Suppressor macrophage (primary cell): ENCODE measurements at places on chromosomes 5 and 9.
A peak's percentile ranks its signal among the peaks of the same experiment; 100 is the strongest.

DNA sequence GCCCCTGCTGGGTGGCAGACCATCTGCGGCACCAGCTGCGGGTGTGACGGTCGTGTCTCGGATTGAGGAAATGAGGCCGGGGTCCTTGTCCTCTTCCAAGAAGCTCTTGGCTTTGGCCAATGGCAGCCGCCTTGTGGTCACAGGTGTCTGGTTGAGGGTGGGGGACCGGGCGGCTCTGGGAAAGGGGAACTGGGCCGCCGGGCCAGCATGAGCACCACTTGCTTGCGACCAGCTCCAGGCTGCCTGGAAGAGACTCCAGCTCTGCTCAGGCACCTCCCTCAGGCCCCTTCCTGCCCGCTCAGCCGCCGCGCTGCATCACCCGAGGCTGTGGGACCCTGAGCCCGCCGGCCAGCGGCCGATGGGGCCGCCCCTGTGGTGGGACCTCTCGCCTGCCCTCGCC lies 59.7 kb downstream of the RXRA start:
- peak; percentile 47 for DNase-seq

DNA sequence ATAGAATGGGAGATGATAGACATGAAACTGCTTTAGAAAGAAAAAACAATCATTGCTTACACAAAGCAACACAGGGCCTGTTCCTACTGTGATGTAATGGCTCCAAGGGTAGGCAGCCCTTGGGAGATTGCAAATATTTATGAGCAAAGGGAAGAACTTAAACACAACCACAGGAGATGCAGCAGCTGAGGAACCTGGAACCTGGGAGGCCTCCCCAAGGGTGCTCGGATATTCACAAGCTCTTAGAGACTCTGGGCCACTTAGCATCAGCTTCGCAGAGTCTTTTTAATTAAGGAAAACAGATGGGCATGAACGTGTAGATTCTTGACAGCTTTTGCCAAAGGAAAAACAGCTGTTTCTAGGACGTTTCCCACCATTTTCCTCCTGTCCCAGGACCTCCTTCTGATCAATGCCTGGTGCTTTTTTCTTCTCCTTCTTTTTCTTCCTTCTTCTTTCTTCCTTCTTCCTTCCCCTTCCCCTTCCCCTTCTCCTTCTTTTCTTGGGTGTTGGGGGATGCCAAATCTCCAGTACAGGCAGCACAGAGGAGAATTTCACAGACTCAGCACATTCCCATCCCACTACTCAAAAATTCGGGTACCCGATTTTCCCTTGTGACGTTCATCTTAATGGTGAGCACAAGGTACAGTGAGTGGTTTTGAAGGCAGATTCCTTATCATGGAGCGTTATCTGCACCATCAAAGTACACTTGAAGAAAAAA lies 28.1 kb upstream of the TCF7 start:
- no peak for DNase-seq

DNA sequence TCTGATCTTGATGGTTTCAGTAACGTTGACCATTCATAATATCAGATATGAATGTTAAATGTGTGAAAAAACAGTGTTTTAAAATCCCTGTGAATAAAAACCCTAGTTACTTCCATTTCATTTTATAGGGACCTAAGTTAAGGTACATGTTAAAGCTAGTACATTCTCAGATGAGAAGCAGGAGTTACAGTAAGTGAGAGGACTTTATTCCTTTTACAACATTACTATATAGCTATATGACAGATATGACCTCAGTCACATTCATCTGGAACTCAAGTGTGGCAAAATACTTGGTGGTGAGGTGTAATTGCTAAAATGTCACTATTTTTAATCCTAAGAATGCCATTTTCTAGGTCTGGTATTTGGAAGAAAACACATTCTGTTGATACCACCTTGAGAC lies 96.4 kb downstream of the OXCT1 start:
- DNase-seq, result no peak

- DNase-seq, result no peak
Measured at GRCh38 chr5:89265511-89266179, 382.7 kb upstream of the MEF2C start.

GRCh38 chr9:38016375-38017135 lies 52.5 kb downstream of the SHB start:
- no peak for DNase-seq

- no peak for DNase-seq
Measured at GRCh38 chr9:121909111-121909510, 184.0 kb downstream of the TTLL11 start.

DNA sequence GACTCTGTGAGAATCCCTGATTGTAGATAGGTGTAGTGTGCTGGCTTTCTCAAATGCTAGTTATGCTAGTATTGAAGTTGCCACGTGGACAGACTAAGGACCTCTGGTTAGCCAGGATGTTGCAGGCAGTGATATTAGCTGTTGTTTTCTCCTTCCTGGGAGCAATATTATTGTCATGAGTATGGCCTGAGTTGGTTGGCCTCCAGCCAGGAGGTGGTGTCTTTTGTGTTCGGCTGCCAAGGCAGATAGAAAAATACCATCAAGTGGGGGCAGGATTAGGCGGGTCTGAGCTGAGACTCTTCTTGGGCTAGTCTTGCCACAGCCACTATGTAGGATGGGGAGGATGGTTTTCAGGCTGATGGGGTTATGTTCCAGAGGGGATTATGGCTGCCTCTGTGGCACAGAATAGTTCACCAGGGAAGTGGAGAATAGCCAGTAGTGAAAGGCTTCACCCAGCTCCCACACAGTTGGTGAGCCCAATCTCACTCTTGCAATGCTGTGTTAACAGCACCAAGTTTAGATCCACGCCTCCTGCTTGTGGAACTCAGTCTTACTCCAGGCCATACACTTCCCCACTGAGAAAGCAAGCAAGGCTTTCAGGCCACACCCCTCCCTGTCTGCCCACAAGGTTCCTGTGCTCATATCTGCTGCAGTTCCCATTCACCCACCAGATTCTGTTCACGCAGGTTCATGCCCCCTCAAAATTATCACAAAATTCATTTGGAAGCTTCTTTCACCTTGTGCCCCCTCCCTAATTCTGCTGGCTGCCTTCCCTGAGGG lies 31.2 kb downstream of the GHR start:
- no peak for DNase-seq

- no peak for DNase-seq
Measured at GRCh38 chr9:88184976-88185375, 46.7 kb upstream of the SPATA31C2 start.

- DNase-seq, result no peak
Measured at GRCh38 chr9:73753171-73753570, 601.5 kb downstream of the ANXA1 start.

- peak; percentile 89 for DNase-seq
Measured at GRCh38 chr5:149677731-149678130, 52.4 kb upstream of the PPARGC1B start.

GRCh38 chr9:118578467-118578866 lies 790.8 kb downstream of the BRINP1 start:
- no peak for DNase-seq

DNA sequence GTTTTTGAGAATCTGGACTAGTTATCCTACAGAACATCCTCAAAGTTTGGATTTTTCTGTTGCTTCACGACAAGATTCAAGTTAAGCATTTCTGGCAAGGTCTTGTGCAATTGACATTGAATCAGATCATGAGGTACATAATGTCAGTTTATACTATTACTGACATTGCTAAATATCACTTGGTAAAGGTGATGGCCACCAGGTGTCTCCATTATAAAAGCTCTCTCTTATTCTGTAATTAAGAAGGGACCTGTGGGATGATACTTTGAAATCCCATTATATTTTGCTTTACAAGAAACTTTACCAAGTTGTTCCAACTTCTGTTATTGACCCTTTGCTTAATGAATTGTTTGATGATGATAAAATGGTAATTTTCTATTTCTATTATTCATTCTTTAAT lies 131.0 kb upstream of the ASTN2 start:
- no peak for DNase-seq

DNA sequence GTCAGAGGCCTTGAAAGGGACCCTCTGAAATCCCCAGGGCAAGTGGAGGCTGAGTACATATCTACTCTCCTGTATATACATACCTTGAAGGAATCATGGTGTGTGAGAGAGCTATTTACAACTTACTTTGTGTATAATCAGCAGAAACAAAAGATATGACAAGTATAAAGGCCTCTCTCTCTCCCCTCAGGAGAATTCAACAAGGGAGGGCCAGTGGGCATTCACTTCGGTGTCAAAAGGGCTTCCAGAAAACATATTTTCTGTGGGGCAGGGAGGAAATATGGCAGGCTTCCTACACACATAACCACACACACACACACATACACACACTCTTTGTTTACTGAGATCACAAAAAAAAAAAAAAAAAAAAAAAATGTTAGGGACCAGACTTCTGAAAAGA lies 181.7 kb downstream of the BNC2 start:
- no peak for DNase-seq

- DNase-seq, result no peak
Measured at GRCh38 chr5:66443462-66444130, 152.6 kb upstream of the MAST4 start.

GRCh38 chr5:6333182-6333905 lies 45.0 kb downstream of the MED10 start:
- DNase-seq, result no peak

GRCh38 chr5:173538654-173539053 lies 77.8 kb downstream of the BOD1 start:
- no peak for DNase-seq

DNA sequence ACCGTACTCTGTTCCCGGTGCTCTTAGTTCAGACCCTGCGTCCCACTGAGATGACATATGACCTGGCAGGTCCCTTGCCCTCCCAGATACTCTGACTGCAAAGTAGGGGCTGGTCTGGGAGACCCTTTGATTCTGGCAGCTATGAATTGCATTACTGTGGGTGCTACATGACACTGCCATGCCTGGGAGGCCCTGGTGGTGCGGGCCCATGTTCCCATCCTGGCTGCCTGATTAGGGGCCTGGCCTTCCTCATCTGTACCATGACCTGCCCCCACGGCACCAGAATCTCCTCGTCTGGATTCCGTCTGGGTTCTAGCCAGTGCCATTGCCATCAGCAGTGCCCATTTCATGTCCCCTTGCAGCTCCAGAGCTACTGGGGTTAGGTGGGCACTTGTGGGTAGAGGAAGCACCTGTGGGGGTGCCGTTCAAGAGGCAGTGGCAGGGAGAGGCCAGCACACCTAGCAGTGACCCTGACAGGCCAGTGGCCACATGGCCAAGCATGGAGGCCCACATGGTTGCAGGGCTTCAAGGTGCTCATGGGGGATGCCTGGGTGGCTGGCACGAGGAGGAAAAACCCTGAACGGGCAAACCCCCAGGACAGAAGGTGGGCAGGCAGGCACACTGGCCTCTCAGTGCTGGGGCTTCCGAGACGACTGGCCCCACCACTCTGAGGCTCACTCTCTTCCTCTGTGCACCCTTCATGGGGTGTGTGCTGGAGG lies 69.7 kb downstream of the PHF2 start:
- DNase-seq, result no peak

GRCh38 chr9:82604947-82605656 lies 457.8 kb downstream of the RASEF start:
- DNase-seq, result no peak

- no peak for DNase-seq
Measured at GRCh38 chr5:96294884-96295202, 138.2 kb downstream of the PCSK1 start.

DNA sequence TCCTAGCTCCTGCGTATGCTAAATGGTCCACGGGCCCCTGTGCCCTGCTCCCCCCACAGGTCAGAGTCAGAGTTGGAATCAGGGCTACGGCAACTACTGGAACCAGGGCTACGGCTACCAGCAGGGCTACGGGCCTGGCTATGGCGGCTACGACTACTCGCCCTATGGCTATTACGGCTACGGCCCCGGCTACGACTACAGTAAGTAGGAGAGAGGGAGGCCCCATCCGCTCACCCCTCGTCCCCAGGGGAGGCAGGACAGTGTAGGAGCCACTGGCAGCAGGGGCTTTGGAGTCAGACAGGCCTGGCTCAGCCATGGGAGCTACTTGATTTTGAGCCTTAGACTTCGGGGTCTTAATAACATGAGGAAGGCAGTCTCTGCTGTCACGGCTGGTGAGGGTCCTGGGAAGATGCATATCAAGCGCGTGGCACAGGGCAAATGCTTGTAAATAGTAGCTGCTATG lies 5.8 kb downstream of the HNRNPAB start:
- no peak for DNase-seq

DNA sequence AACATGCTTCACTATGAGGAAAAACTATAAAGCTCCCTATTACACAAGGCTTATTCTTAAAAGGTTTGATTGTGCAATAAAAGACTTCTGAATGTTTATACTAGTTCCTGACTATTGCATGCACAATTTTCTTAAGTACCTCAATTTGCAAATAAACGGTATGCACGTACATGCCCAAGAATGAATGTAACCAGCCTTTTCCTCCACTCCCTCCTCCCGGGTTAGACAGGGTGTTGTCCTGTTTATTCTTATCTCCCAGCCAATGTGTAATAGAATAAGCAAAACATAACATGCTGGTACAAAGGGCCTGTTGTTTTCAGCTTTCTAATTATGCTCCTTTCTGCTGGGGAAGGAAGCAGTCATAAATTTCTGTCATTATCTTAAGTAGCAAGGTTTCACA lies 79.1 kb downstream of the AOPEP start:
- DNase-seq, result peak; percentile 52

DNA sequence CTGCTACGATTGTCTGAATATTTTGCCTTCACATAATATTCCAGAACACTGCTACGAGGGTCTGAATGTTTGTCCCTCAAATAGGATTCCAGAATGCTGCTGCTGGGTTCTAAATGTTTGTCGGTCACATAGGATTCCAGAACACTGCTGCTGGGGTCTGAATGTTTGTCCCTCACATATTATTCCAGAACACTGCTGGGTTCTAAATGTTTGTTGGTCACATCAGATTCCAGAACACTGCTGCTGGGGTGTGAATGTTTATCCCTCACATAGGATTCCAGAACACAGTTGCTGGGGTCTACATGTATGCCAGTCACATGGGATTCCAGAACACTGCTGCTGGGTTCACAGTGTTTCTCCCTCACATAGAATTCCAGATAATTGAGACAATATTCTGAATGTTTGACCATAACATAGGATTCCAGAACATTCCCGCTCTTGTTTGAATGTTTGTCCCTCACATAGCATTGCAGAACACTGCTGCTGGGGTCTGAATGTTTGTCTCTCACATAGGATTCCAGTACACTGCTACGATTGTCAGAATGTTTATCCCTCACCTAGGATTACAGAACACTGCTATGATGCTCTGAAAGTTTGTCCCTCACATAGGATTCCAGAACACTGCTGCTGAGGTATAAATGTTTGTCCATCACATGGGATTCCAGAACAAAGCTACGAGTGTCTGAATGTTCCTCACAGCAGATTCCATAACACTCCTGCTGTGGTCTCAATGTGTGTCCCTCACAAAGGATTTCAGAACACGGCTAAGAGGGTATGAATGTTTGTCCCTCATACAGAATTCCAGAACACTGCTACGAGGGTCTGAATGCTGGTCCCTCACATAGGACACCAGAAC lies 201.8 kb downstream of the FOXD4L6 start:
- DNase-seq, result no peak

GRCh38 chr9:5631026-5631425 lies 2.1 kb downstream of the RIC1 start:
- no peak for DNase-seq

DNA sequence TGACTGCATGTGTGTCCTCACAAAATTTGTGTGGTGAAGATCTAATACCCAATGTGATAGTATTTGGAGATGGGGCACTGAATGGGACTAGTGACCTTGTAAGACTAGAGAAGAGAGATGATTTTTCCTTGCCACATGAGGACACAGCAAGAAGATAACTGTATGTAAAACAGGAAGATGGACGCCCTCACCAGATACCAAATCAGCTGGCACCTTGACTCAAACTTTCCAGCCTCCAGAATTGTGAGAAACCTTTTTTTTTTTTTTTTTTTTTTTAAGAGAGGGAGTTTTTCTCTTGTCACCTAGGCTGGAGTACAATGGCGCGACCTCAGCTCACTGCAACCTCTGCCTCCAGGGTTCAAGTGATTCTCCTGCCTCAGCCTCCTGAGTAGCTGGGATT lies 40.3 kb downstream of the UBTD2 start:
- DNase-seq, result no peak
